C1 segment of cervical spinal cord (tissue), 14 donors: ENCODE measurements at places on chromosomes 12 and 14.

DNA sequence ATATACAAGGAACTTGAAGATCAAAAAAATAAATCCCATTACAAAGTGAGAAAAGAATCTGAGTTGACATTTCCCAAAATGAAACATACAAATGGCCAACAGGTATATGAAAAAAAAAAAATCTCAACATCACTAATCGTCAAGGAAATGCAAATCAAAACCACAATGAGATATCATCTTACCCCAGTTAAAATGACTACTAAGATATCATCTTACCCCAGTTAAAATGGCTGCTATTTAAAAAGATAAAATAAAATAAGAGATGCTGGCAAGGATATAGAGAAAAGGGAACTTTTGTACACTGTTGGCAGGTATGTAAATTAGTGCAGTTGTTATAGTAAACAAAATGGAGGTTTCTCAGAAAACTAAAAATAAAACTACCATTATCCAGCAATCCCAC is 44.4 kb downstream of the PLEKHG7 start:
- no peak for DNase-seq

- no peak for DNase-seq
Measured at GRCh38 chr12:2877953-2878732, 1.1 kb downstream of the RHNO1 start.

- DNase-seq: no peak
Measured at GRCh38 chr14:24042746-24043145, 9.1 kb upstream of the CARMIL3 start.

DNA sequence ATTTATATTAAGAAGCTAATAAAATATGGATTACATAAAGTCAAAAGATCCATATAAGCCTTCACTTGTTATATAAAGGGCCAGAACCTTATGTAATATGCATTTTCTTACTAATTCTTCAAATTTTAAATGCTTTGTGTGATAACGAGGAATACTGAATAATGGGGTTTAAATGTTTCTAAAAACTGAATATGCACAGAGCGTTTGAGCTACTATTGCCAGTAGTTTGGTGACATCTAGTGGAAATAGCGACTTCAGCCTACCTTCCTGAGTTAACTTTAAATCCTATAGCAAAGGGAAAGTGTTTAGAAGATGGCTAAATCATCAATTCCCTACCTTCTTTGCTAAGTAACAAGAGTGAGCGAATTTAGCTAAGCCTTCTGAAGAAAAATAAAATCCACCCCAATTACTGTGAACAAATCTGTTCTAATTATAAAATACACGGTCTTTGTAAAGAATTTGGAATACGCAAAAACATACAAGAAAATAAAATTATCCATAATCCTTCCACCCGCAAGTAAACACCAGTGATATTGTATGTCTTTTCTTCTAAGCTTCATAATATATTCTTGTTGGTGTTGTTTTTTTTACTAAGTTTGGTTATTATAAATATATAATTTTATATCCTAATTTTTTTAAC is 115.5 kb upstream of the G2E3 start:
- no peak for DNase-seq
